ENCODE measurements at places on chromosomes 2 and 18. TPM values are rescaled to one million over a fixed set of nuclear protein-coding genes. Genes with fewer than 3 reads are reported as not detected.

RNMT gene
- polyA plus RNA-seq, result 60.4 TPM

DNA sequence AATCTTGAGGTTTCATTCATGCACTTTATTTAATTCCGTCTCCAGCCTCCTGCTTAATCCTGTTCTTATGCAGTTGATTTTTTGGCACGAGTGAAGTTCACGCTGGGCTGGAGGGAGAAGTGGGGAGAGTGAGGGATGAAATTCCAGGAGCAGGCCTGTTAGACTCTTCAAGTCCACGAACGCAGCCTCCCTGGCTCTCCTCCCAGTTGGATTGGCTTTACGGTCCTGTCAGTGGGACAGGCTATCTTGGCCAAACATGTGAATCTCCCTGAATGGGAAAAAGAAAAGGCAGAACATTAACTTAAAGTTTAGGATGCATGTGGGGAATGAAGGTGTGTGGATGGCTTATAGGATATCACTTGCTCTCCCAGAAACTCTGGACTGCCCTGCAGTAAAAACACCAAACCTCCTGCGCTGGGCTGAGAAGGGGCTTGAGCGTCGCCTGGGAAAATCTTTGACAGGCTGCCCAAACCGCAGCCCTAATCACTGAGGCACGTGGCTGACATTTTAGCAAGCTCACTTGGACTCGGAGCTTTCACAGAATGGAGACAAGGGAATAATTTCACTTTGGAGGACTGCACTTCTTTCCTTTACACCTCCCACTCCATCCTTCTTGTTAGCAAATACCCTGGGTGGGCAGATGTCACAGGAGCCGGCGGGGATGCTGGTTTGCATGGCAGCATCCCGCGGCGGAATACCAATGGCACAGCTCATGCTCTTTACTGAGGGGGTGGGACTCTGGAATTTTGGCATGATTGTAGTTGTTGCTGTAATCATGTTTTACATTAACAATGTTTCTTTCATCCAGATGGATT is 93.9 kb downstream of the ACKR3 start:
- no peak for DNase-seq

GRCh38 chr2:64488050-64488974 is 34.4 kb downstream of the LGALSL start:
- peak; percentile 45 for DNase-seq

C2orf78 gene
- not detected for polyA plus RNA-seq

DNA sequence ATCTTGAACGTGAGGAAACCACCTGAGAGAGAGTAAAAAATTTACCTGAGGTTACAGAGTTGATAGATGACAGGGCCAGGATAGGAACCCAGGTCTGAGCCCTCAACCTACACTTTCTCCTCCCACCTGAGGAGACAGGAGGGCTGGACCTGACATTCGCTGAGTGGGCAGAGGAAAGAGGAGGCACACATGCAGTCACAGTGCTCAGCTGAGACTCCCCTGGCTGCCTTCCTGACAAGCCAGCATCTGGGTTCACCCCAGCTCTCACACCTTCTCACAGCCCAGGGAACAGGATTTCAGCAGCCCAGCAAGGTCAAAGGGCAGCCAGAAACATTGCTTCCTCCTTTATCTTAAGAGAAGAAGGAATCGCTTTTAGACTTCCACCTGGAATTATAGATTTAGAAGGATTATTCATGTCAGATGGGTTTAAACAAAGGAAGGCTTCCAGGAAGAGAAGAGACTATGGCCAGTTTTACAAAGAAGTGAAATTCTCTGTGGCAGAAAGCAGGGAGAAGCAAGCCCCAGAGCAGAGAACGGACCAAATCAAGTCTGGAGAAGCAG is 18.1 kb upstream of the PKDCC start:
- no peak for DNase-seq

CD8A gene
- 0.21 TPM for polyA plus RNA-seq

DNA sequence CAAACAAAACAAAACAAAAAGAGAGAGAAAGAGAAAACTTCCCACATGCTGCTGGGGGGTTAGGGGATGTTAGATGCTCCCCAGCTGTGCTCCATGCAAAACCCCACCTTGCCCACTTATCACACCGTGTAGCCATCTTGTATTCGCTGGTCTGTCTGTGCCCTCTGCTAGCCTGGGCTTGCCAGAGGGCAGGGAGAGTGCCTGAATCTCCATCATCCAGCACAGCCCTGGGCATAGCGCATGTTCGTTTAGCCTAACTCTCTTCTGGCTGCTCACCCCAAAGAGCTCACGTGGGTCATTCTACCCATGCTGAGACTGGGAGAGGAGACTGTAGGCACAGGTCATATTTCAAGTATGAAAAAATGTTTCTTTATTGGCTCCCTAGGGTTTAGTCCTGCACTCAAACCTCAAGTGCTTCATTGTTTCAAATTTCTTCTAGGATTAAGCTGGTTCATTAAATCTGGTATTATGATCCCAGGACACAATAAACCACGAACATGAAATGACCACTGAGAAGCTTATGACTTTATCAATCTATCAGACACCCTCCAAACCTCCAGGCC is 100.5 kb downstream of the KCNF1 start:
- no peak for DNase-seq

- DNase-seq, result no peak
These were observed 22.4 kb downstream of the PTPN2 start for GRCh38 chr18:12861637-12862036.

DNA sequence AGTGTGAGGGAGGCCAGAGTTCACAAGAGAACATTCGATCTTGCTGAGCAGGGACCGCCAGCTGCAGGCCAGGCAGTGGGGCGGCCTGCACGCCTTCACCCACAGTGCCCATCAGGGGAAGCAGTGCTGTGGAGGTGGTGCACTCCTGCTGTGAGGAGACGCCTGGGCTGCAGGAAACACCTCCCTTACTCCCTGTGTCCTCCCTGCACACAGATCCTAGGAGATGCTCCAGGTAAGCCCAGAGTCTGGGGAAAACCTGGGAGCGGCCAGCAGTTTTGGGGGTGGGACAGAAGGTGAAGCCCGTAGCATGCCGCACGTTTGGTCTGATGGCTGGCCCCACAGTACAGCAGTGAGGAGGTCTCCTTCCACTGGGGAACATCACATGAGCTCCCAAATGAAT is 180.8 kb upstream of the RAB6C start:
- no peak for DNase-seq

DNA sequence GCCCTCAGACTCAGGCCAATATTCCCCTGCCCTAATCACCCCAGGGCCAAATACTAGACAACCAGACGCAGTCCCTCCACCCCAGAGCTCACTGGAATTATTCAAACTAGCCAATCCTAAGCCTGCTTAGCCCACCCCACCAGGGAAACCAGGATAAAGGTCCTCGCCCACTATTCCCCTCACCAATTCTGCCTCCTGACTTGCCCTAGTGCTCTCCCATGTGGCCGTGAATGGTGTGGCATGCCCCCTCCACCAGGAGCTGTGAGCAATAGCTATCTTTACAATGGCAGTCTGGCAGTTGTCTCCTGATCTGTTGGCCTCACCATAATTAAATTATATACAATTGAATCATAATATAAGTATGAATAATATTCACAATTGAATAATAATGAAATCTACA is 42.3 kb downstream of the FAM124B start:
- DNase-seq, result no peak

DNA sequence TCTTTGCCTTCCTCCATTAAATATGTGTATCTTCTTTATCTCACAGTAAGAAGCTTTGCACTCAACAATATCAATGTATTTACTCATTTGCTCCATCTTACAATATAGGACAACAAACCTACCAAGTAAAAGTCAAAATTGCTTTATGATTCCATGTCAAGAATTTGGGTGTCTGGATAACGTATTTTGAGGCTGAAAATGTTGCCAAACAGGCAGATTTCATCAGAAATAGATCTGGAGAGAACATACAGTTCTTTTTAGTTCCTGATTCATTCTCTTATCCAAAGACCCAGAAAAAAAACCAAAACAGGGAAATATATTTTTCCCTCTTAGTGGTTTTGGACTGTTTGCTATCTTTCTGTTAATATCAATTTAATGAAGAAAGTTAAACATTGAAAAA is 621.1 kb downstream of the STK39 start:
- DNase-seq, result no peak

SPATA3 gene
- not detected for polyA plus RNA-seq

- DNase-seq, result no peak
These were observed 8.1 kb upstream of the RAB17 start for GRCh38 chr2:237598468-237599208.

DNA sequence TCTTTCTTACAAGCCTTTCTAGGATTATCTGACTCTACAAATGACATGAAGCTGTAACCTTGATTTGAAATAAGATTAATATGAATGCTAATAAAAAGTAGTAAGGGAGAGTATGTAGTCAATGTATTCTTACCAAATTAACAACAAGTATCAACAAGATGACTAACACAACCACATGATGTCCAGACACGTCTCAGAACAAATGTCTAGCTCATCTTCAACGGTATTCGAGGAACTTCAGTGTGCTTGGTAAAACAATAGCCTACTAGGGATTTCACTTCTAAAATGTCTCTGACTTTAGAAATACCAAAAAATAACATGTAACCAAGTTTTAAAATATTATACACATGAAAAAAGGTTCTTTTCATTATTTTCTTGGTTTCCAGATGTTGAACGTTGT is 3.4 kb downstream of the HDLBP start:
- DNase-seq, result no peak

CIB4 gene
- polyA plus RNA-seq, result 0.78 TPM

CABYR gene
- polyA plus RNA-seq, result 7.4 TPM

- DNase-seq, result no peak
These were observed 397.8 kb downstream of the GALR1 start for GRCh38 chr18:77647472-77647871.

HES6 gene
- 9.0 TPM for polyA plus RNA-seq

DNA sequence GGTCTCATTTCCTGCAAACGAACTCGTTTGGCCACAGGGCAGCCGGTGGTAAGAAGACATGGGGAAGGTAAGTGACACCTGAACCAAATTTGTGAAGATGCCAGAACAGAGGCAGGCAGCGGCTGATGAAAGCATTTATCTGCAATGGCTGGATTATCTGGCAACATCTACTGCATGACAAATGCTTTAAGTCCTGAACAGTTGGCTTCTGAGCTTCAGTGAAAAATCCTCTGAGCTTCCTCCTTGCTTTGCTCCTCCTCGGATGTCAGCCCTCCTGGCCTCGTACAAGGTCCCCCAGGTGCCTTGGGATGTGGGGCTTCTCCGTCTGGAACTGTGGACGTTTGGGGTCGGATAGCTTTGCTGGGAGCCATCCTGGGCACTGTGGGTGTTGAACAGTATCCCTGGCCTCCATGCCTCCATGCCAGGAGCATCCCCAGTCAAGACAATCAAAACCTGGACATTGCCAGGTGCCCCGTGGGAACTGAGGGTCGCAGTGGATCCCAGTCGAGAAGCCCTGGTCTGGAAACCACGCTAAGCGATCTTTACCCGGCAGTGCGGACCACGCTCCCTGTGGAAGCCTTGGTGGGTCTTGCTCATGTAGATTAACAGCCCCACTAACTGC is 49.3 kb downstream of the KCNG2 start:
- no peak for DNase-seq

CNNM3 gene
- 32.2 TPM for polyA plus RNA-seq

DNA sequence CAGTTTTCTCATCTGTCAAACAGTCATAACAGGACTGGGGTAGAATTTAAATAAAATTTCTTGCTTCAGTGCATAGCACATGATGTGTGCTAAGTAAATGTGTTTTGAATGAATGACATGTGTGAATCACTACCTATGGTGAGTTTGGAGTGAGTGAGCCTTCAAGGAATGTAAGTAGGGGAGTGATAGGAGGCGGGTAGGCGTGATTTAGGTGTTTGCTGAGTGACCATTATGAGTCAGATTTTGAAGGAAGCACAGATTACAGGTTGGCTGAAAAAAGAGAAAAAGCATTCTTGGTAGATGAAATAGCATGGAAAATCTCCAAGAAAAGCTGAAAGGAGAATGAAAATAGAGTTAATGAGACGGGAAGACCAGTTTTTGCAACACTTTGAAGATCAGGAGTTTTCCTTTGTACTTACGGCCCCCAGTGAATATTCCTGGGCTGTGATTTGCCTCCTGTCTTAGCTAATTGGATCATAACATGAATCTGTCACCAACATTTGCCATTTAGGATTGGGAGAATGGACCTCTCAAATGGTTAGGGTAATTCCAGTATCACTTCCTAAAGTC is 136.9 kb upstream of the GATA6 start:
- no peak for DNase-seq

RFX8 gene
- polyA plus RNA-seq, result 0.82 TPM

- DNase-seq, result no peak
These were observed 28.5 kb downstream of the GALNT1 start for GRCh38 chr18:35610089-35610488.

- no peak for DNase-seq
These were observed 318.5 kb upstream of the CWC22 start for GRCh38 chr2:180325416-180326120.

DNA sequence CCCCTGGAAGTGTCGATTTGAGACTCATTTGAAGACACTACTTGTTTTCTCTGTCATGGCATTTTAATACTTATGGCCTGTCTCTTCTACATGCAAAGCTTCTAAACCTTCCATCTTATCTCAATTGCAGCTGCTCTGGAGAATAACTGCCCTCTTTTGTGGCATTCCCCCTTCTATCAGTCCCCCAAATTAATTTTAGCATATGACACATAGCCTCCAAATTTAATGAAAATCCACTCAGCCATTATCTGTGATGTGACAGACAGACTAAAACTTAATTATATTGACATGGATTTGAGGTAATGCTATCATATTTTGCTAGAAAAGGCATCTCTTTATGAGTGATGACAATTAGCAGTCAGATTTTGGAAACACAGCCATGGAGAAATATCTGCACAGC is 71.2 kb downstream of the LRRTM1 start:
- DNase-seq, result no peak

- no peak for DNase-seq
These were observed 555.7 kb downstream of the DSC3 start for GRCh38 chr18:30486856-30487255.

- DNase-seq, result no peak
These were observed 13.9 kb downstream of the HDAC4 start for GRCh38 chr2:239386872-239387445.

GRCh38 chr2:179140571-179140970 is 90.6 kb upstream of the CCDC141 start:
- DNase-seq, result no peak

DNA sequence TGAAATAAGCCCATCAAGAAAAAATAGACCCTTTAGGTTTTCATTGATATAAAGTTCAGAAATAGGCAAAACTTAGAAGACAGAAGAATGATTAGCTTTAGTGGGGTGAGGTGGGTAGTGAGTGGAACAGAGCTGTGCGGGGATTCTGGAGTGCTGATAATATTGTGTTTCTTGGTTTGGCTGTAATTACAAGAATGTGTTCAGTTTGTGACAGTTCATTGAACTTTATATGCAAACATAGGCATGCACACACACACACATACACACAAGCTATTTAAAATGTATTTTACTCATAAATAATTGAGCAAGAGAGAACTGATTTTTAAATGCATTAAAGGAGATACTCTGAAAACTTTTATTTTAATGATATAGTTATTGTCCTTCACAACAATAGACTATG is 17.1 kb downstream of the ARHGAP15 start:
- no peak for DNase-seq

- DNase-seq, result no peak
These were observed 121.1 kb downstream of the TANC1 start for GRCh38 chr2:159089543-159089942.

CCL20 gene
- polyA plus RNA-seq, result 0.85 TPM
